Stimulated activated CD4-positive, alpha-beta T cell treated with anti-CD3 and anti-CD28 coated beads, Interleukin-1b, Interleukin-23, amount 100 ng/mL, for 1 hour (primary cell): ENCODE measurements at places on chromosomes 2 and 18.

DNA sequence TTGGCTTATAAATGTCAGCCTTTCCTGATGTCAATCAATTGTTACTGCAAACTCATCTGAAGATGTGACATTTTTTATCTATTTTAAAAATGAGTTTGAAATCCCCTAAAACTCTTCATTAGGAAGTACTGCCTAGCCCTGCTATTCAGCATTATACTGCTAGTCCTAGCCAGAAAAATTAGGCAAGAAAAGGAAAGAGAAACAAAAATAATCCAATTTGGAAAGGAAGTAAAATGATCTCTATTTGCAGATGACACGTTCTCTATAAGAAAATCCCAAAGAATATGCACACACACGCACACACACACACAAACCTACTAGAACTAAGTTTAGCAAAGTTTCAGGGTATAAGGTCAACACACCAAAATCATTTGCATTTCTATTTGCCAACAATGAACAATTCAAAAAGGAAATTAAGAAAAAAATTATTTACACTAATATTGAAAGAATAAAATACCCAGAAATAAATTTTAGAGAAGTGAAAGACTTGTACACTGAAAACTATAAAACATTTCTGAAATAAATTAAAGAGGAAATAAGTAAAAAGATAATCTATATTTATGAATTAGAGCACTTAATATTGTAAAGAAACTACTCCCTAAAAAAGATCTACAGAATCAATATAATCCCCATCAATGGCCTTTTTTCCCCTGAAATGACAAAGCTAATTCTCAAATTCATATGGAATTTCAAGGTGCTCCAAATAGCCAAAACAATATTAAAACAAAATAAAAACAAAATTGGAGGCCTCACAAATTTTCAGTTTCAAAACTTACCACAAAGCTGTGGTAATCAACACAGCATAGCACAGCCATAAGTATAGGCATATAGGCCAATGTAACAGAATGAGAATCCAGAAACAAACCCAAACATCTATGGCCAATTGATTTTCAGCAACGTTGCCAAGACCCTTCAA is 433.7 kb upstream of the TRIB2 start:
- no peak for DNase-seq

DNA sequence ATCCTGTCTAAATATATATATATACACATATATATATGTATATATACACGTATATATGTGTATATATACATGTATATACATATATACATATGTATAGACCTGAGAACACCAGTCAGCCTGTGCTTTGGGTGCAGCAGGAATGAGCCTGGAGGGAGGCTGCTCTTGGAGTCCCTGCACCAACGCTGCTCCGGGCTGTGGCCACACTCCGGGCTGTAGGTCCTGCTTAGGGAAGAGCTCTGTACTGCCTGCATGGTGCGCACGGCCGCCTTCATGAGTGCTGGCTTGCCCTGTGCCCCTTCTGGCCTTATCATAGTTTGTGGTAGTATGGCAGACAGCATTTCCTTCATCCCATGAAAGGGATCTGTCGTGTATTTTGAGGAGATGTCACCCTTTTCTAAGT is 360.9 kb downstream of the TDRD15 start:
- DNase-seq = no peak

- no peak for DNase-seq
These were observed 75.6 kb downstream of the FASTKD2 start for GRCh38 chr2:206840999-206841398.

DNA sequence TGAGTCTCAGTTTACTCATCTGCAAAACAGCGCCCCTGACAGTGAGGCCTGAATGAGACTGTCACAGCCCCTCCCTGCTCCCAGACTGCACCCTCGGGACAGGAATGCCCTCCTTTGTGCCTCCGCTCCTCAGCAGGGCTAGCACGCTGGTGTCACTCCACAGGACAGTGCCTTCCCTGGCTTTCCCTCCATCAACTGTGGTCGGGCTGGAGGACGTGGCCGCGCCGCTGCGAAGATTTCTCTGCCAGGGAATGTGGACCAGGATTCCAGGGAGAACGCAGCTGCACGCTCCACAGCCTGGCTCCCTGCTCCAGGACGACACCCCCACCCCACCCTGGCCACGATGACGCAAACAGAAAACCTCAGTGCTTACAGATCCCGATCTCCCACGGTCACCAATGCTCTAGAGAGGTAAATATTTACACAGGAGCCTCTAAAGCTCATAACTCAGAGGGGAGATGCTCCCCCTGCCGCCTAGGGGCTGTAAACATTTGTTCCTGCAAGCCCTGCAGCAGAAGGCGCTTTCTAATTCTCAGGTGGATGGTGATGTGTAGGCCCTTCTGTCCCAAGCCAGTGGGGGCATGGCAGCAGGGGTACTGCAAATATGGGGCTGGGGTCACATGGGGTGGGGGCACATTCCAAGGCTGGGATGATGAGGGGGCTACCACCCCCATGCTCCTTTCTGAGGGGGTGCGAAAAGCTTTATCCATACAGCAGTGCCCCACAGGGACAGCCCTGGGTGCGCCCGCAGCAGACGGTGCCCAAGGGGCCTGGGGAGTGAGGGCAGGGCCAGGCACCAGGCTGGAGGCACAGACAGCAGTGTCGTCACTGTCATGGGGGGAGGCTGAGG is 12.4 kb downstream of the HS6ST1 start:
- no peak for DNase-seq

DNA sequence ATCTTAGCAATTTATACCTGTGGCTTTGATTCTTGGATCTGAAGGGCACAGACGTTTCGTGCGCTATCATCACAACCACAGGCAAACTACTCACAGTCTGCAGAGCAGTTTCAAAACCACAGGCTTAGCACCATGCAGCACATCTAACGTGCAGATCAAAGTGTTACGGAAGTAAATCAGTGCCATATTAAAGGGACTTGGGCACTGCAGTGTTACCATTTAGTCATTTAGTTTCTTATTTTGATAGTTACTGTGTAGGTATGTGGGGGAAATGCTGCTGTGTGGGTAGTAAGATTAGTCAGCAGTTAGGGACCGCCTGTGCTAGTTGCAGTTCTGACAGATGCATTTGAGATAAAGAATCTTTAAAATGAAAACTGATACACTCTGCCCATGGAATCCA is 384.0 kb downstream of the NBAS start:
- DNase-seq = peak; percentile 44

DNA sequence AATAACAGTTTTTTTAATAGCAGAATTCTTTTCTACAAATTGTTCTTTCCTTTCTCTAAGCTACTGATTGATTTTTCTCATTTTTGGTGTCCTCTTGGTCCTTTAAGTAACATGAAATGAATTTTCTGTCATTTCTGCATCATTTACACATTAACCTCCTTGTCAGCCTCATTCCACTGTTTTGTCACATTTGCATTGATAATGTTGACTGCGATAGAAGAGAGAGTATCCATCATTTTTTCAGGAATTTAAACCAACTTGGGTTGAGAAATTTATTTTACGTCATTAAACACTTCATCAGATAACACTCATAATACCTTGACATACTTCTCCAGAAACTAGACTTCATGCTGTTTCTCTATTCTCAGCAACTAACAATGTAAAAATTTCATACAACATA is 422.2 kb downstream of the LRRTM4 start:
- no peak for DNase-seq

DNA sequence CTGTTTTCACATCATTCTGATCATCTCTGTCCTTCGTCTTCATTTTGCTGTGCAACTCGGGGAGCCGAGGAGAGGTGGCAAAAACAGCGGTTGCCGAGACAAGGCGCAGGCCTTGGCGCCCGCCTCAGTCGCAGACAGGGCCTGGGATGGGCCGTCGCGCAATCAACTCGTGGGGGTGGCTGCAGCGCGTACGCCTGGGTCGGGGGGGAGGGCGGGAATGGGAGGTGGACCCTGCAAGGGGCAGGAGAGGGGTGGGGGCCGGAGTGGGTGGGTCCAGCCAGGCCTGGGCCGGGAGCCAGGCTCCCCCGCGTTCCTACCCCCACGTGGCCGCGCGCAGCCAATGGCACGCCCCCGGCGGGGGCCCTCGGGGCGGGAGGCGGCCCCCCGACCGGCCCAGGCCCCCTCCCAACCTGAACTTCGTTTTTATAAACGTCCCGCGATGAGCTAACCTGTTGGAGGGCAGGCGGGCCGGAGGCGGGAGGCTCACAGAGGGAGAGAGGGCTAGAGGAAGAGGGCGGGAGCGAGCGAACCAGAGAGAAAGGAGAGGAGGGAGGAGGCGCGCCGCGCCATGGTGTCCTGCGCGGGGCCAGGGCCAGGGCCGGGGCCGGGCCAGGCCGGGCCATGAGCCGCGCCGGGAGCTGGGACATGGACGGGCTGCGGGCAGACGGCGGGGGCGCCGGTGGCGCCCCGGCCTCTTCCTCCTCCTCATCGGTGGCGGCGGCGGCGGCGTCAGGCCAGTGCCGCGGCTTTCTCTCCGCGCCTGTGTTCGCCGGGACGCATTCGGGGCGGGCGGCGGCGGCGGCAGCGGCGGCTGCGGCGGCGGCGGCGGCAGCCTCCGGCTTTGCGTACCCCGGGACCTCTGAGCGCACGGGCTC is at the start of gene HOXD13:
Gene HOXD13, plus strand, starts transcription at position 452 of the 875 bp plus-strand sequence. Its CDS starts 170 bp downstream, at position 622.
- no peak for DNase-seq

DNA sequence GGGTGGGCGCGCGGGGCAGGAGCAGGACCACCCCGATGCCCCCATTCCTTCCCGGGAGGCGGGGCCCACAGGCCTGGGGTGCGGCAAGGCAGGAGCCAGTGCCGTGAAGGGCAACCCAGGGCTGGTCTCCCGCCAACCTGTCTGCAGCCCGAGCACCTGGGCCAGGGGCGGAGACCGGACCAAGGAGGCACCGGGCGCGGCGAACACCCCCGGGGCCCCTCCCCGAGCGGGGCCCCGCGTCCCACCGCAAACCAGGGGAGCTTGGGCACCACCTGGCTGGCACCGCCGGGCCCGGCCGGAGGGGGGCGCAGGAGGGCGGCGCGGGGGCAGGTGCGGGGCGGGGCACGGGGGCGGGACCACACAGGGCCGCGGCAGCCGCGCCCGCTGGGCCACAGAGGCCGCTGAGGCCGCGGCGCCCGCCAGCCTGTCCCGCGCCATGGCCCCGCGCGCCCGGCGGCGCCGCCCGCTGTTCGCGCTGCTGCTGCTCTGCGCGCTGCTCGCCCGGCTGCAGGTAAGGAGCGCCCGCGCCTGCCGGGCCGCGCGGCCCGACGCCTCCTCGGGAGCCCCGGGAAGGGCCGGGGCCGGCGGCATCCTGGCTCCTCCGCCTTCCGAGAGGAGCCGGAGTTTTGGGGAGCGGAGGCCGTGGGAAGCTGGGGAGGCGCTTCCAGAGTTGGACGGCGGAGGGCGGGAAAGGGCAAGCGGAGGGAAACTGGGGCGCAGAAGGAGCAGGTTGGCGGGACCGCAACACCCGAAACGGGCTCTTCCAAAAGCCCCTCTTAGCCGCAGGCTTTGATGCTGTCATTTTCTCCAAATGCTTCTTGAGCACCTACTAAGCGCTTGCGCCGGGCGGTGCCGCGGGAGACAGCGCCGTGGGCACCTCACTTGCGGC is at the start of gene TNFRSF11A:
Gene TNFRSF11A, plus strand, starts transcription at position 394 of the 889 bp plus-strand sequence. Its CDS starts 43 bp downstream, at position 437.
- DNase-seq = peak; percentile 48

- no peak for DNase-seq
These were observed 39.7 kb downstream of the CYB5A start for GRCh38 chr18:74252039-74252395.

DNA sequence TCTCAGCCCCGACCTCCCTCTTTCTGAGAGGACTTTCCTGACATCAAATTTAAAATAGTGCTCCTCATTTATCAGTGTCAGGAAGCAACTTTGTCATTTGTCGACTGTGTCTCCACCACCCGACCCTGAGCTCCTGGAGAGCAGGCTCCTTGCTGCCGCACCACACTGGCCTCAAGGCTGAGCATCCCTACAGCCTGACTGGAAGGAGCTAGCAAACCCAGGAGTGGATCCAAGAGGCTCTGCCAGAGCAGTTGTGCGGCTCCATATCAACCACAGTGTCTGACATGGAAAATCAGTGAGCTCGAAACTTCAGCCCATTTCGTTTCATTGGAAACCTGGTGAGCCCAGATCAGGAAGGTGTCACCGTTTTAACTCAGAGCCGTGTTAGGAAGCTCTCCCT is 125.2 kb downstream of the PTGR3 start:
- DNase-seq = no peak

DNA sequence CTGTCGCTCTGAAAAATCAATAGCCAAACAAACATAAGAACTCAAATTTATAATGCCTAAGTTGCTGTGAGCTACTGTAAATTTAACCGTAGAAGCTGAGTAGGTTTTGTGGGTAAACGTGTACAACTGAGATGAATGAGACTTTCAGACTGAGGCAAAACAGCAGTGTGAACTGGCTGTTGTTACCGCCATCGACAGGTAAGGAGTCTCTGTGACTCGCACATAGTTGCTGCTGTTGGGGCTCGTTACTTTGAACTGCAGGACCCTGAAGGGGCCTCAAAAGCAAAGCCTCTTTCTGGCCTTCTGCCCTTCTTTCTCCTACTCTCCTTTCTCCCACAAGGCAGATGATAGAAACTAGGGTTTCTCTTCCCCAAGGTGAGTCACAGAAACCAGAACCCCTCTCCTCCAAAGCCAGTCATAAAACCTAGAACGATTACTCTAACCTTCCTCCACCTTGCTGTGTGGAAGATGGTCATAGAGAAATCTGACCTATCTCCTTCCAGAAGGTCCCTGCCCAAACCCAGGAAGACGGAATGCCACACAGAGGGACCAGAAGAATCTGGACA is 101.2 kb downstream of the DLGAP1 start:
- no peak for DNase-seq

DNA sequence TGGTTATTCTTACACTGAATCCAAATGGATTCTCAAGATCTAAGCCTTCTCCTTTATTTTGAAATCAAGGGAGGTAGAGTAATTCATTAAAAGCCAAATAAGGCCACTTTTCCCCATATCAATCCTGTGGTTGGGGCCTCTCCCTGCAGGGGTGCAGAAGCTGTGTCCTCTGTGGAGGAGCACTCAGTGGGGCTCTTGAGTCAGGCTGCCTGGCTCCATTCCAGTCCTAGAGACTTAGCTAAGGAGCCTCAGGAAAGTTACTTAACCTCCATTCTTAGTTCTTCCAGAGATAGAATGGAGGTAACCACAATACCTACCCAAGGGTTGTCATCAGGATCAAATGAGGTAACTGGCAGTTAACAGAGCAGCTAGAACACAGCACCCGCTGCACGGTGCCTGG is 564.3 kb downstream of the CMPK2 start:
- no peak for DNase-seq

- no peak for DNase-seq
These were observed 26.8 kb downstream of the FAM178B start for GRCh38 chr2:96959406-96960110.

- no peak for DNase-seq
These were observed 571.5 kb downstream of the IRS1 start for GRCh38 chr2:226228080-226228479.

DNA sequence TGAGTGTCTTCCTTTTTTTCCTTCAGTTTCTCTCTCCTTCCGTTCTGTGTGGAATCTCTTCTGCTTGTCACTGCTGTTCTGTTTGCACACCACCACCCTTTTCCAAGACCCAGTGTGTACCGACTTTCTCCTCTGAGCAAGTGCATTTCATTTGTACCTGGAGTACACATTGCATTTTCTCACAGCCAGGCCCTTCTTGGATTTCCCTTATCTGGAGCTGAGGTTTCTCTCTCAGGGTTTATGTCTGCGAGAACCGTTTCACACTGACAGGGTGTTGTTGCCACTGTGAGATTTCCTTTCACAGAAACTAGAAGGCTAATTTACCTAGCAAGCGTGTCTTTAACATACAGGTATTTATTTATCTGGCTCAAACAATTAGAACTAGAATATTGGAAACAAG is 26.2 kb downstream of the NCOA1 start:
- DNase-seq = no peak
